ENCODE measurements at places on chromosomes 7 and 10.

GRCh38 chr10:6035931-6036575, 26.1 kb downstream of the IL2RA start:
- DNase-seq = no peak

DNA sequence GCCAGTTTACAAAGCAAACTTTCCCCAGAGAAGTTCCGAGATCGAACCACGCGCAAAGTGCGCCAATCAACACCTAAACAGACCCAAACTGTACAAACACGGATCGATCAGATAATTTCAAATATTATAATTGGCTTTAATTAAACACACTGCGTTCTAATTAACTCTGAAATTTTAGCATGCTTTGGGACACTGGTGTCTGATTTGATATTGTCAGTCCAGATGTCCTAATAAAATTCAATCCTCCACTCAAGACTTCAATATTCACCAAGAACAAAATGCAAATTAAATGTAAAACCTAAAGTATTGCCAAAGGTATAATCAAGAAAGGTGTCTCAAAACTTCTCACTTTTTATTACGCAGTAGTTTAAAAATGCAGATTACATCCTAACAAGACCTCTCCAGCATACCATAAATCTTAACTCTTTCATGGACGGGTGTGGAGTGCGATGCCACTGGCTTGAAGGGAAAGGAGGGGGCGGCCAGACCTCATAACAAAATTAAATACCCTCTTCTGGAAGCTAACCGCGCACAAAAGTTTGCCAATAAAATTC, 5.9 kb upstream of the EBF3 start:
- no peak for DNase-seq

GRCh38 chr10:121819049-121819448, 108.8 kb downstream of the ATE1 start:
- DNase-seq = no peak

DNA sequence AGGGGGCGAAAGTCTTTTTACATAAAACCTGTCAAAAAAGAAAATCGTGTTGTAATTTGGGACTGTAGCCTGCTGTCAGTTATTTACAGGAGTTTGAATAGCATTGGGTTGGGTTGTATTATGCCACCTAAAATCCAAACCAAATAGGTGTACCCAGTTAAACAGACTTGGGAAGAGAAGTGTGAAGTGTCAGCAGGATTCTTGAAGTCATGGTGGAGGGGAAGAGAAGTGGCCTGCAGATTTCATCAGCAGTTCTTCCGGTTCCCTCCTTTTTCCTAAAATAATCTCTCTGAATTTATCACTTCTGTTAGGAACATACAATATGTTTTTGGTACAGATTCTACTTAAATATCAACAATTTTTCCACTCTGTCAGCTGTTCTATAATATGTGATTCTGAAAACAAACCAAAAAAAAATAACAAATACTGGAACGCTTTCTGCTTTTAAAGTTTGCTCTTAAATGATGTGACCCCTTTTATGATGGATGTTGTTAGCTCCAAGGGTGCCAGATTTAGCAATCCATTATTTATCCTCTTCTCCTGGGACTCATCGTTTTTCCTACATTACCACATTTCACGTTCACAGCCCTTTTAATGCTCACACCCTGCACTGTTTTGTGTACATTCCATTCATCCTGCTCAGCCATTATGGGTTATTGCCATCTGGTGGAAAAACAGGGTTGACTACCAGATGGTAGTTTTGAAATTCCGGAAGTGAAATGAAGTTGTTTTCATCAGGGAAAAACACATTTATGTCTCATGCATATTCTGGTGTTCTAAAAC, 18.7 kb upstream of the ARHGAP12 start:
- DNase-seq = no peak

DNA sequence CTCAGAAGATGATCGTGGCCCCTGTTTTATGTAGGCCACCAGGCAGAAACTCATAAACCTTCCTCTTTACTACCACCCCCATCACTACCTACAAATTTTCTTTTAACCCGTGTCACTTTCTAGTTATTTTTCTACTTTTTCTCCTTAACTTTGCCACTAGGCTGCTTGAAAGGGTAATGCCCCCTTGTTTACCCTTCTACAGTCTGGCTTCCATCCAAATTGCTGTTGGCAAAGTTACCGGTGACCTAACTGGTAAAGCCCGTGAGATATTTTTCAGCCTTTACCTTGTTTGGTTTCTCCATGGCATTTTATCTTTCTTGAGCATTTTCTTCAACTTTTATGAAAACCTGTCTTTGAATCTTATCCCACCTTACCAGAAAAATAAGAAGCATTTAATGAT, 153.0 kb downstream of the WNT2 start:
- DNase-seq = no peak

DNA sequence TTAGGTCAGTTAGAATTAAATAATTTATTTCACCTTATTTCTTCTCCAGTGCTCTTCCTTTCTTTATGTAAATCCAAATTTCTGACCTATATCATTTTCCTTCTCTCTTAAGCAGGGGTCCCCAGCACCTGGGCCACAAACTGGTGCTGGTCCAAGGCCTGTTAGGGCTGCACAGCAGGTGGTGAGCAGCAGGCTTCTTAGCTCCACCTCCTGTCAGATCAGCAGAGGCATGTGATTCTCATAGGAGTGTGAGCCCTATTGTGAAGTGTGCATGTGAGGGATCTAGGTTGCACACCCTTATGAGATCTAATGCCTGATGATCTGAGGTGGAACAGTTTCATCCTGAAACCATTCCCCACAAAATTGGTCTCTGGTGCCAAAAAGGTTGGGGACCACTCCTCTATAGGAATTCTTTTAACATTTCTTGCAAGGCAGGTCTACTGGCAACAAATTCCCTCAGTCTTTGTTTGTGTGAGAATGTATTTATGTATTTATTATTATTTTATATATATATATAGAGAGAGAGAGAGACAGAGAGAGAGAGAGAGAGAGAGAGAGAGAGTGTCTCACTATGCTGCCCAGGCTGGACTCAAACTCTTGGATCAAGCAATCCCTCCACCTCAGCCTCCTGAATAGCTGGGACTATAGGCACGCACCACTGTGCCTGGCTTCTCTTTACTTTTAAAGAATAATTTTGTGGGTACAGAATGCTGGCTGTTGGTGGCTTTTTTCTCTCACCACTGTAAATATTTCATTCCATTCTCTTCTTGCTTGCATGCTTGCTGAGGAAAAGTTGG, 4.3 kb upstream of the ABCC2 start:
- no peak for DNase-seq

GRCh38 chr10:133474027-133474426, 20.3 kb downstream of the SCART1 start:
- DNase-seq = no peak

DNA sequence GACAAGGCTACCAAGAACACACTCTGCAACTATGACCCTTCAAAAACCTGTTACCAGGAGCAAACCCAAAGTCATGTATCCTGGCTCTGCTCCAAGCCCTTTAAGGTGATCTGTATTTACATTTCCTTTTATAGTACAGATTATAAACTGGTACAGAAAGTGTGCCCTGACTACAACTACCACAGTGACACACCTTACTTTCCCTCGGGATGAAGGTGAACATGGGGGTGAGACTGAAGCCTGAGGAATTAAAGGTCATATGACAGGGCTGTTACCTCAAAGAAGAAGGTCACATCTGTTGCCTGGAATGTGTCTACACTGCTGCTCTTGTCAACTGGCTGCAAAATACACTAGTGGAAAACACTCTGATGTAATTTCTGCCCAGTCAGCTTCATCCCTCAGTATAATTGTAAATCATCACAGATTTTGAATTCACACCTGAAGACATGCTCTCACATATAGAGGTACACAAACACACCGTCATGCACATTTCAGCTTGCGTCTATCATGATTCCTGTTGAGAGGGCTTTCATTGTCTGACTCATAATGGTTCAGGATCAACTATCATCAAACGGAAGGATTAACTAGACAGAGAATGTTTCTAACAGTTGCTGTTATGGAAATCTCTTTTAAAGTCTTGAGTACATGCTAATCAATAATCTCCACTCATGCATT, 318.3 kb downstream of the NXPH1 start:
- no peak for DNase-seq

DNA sequence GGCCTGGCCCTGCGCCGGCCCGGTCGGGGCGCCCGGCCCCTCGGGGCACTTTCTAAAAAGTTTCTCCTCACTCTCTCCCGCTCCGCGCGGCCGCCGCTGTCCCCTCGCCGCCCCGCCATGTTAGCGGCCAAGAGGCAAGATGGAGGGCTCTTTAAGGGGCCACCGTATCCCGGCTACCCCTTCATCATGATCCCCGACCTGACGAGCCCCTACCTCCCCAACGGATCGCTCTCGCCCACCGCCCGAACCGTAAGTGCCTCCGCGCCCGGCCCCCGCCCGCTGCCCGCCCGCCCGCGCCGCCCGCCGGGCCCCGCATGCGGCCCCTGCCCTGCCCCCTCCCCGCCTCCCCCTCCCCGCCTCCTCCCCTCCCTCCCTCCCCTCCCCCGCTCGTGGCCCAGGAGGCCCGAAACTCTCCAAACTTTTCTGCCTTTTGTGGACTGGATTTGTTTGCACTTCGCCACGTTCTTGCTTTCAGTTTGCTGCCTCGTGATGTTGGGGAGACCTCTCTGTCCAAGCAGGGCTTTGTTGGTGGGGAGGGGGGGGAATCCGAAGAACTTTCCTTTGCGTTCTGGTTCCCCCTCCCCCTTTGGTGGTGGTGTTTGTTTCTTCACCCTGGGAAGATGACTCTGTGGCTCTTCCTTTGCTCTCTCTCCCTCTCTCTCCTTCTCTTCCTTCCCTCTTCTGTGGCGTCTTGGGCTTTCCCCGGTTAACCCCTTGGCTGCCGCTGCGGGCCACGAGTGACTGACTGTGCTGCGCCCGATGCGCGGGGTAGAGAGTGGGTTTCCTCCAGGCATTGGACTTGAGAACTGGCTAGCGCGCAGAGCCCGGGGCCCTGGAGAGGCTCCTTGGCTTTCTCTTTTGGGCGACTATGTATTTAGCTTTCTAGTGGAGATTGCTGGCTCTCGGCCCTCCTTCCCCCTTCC, 1.6 kb downstream of the TCF7L2 start:
- no peak for DNase-seq

DNA sequence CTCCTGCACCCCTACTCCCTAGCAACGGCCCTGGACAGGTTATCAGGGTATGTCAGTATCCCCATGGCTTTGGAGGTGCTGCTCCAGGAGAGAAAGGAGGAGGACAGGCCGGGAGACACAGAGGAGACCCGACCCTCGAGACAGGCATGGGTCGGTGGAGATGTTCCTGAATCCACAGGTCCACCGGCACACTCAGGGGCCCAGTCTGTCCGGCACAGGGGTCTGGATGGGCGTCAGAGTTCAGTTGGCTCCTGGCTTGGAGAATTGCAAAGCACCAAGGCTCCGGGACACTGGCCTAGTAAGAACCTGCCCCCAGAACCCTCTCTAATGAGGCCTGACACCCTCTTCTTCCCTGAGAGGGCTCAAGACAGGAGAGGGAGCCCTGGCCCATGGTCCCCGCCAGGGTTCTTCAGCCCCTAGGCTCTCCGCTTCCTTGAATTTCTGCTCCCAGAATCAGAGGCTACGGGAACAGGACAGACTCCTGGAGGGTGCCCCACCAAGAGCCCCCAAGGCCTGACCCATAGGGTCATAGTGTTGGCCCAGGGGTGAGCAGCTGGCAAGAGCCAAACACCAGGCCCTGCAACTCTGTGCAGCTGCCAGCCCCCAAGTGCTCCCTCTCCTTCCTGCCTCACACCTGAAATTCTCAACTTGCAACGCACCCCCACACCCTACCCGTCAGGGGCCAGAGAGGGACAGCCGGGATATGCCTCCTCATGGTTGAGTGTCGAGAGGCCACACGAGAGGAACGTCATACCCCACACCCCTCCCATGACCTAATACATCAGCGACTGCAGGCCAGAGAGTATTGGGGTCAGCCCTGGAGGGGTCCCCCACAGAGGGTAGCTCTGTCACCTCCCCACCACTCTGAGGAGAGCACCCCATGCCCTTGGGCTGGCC, 5.5 kb upstream of the IRF5 start:
- DNase-seq = no peak

- no peak for DNase-seq
These were observed 989 bp downstream of the ERLIN1 start for GRCh38 chr10:100184840-100185239.

DNA sequence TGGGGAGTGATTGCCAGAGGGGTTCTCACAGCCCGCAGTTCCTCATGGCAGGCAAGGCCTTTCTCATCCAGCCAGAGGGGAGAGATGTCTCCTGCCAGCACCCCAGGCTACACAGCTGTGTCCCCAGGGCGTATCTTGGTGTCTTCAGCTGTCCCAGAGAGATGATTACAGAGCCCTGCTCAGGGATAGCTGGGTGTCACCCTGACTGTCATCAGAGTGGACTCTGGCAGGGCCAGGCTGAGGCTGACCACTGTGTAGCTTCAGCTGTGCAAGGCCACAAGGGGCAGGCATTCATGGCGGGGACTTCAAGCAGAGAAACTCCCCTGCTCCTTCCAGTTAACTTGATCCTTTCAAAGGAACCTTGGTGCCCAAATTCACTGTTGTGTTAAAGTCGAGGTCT, 124.2 kb downstream of the RGS10 start:
- no peak for DNase-seq

- DNase-seq = no peak
These were observed 732.8 kb downstream of the ZWINT start for GRCh38 chr10:55628260-55628701.

GRCh38 chr7:75650062-75650461, 88.7 kb downstream of the HIP1 start:
- no peak for DNase-seq

DNA sequence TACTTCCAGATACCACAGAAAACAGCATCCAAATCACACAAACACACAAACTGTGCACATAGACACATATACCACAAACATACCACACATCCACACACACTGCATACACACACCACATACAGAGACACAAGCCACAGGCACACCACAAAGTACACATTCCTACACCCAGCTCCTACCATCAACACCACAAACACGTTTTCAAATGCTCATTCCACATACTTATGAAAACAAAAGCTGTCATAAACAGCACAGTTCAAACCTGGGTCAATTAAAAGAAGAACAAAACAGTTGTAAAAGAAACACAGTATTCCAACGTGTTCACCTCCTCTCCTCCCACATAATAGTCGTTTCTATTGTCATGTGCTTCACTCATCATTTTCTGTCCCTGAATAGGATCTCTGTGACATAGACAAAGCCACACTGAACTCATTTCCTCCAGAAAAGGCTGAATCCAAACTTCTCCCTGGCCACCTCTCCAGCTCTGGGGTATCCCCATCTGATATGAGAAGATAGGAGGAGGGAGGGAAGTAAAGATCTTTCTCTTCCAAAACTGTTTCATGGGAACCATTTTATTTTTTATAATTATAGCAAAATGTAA, 89.2 kb downstream of the CXCL12 start:
- DNase-seq = no peak

DNA sequence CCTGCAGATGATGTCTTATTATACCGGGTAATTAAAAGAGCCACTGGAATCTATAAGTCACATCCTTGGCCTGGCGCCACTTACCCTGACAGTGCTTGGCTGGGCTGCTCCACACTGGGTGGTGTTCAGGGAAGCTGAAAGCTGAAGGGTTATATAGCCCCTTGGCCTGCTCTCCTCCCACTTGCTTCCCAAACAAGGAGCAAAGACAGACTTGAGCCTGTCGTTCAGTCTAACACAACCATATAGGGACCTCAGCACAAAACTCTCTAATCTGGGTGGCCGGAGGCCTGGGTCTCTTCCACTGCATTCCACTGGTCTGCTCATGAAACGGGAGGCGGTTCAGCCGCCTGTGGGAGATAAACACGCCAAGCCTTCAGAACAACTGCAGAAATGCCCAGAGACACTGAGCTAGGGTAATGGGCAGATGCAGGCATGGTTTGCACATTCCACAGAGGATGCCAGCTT, at the start of gene ACTA2:
ACTA2 (minus strand) TSS at position 127 of the 465 bp plus-strand sequence. CDS start 3,843 bp downstream, outside the sequence.
- no peak for DNase-seq

GRCh38 chr10:89242345-89242684, 9.3 kb downstream of the LIPA start:
- DNase-seq = no peak

GRCh38 chr10:61285749-61286148, 167.4 kb downstream of the TMEM26 start:
- no peak for DNase-seq

All from stimulated activated CD8-positive, alpha-beta memory T cell treated with anti-CD3 and anti-CD28 coated beads, Interleukin-15, amount 100 ng/mL, for 1 hour (primary cell).